Activated T-cell treated with anti-CD3 and anti-CD28 coated beads, Interleukin-2, amount 50 U/mL, for 1 hour (primary cell): ENCODE measurements at places on chromosomes 12 and 14.

- peak; percentile 22 for DNase-seq
These were observed 24.9 kb upstream of the C12orf76 start for GRCh38 chr12:110073049-110073831.

DNA sequence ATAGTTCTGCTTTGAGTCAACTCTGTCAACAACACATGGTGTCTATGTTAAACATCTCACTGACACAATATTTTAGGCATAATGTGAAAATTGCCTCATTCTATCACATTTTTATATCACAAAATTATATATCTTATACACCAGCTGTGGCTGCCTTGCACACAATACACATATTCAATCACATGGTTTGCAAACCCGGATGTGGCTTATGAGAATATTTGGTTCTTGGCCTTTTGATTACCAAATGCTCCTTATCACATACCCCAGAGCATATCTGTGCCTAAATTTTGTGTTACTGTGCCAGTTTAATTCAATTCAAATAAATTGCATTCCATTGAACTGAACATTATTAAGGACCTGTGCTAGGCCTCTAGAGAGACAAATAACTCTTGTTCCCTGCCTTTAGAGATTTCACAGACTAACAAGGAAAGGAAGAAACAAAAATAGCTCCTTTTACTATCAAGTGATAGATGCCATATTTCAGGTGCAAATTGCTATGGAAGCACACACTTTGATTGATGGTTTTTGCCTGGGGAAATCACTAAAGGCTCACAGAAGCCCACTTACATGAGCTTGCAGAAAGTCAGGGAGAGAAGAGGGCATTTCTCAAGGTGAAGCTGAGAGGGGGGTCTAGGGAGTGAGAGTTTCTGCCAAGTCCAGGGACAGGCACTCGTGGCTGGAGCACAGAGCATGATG lies 63.4 kb downstream of the PPP1R36 start:
- no peak for DNase-seq

DNA sequence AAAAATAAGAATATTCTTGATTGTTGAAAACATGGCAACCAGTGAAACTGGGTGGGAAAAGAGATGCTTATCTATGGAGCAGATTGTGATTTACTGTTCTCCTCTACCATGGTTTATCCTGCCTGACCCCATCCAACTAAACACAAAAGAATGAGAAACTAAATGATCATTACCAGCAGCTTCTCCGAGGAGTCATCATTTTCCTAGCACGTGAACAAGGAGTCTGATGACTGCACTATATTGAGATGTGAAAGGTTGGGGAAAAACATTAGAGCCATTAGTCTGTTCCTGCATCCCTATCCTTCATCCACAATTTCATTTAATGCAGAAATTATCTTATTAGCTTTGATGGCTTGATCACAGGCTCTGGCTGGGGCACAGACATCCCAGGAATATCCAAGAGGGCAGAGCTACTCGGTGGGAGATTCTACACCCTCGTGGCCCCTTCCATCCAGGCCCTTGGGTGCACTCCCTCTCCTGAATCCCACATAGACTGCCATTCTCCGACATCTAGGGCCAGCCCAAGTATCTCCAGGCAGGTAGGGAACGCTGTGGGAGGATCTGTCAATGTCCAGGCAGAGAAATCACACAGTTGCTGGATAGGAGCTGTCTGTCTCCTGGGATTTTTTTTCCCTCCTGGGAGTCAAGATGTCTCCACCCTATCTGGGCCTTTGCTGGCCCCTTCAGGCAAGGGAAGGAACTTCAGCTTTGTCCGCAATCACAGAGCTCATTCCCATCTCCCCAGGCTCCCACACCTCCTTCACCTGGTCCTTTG lies 43.3 kb upstream of the DHRS4 start:
- DNase-seq = no peak

- no peak for DNase-seq
These were observed 122.0 kb upstream of the EGLN3 start for GRCh38 chr14:34072921-34073320.

DNA sequence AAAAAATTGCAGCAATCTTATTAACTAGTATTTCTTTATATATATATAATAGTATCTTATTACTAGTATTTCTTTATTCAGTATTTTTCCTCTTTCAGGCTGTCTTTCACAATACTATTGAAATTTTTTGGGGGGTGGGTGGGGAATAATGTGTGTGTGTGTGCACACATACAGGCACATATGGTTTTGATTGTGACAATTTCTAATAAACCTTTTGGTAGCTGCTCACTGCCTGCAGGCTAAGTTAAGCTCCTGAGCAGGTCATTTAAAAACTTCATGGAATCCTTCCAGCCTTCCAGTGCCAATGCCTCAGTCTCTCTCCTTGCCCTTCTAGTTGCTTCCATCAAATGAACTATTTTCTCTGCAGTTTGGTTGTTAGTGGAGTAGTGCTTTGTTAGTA lies 490.1 kb downstream of the PCNX1 start:
- no peak for DNase-seq

DNA sequence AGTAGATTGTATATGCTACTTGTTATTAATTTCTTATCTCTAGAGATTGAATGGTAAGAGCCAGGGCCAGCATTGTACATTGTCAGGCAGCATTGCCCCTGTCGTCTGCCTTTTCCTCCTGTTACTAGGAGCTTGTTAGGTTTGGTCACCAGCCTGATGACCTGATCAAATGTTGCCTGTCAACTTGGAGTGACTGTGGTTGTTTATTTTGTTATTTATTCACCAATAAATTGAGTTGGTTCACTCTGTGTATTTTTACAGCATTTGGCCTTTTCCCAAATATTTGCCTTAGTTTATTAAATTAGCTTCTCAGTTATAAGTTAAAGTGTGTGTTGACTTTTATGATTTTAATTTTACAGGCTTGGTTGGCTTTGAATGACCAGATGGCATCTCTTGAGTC lies 88.4 kb downstream of the PRKCH start:
- no peak for DNase-seq

DNA sequence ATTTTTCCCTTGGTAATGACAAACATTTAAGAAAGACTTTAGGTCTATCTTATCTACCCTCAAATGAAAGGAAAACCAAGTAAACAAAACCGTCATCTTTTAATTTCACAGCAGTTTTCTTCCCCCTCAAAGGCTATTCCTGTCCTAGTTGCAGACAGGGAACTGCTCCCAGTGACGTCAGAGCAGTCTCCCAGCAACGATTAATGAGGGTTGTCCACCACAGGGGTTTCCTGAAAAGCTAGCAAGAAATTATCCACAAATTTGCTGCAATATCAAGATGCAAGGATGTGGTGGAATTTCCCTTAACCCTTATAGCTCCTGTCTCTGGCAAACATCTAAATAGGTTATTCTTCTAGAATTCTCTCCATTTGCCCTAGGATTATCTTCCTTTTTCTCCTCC lies 89.1 kb upstream of the STAC3 start:
- DNase-seq = no peak

GRCh38 chr14:65789363-65789762 lies 376.8 kb downstream of the FUT8 start:
- no peak for DNase-seq

GRCh38 chr12:9334041-9334692 lies 126.0 kb upstream of the PZP start:
- no peak for DNase-seq

DNA sequence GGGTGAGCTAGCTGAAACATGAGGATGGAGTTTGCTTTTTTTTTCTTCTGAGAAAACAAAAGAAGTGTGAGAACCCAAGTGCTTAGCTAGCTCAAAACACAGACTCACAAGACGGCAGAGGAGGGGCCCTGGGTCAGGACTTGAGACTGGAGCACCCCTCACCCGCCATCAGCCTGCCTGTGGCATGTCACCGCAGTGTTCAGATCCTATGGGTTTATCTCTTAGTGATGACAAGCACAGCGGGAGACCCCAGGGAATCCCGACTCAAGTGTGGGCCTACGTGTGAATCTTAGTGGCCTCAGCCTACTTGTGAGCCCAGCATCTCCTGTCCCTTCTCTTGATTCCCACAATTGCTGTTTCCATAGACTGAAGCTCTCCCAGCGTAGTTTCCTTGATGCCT lies 22.9 kb downstream of the DYRK4 start:
- DNase-seq = no peak
